ENCODE measurements at places on chromosomes 7 and 10.

DNA sequence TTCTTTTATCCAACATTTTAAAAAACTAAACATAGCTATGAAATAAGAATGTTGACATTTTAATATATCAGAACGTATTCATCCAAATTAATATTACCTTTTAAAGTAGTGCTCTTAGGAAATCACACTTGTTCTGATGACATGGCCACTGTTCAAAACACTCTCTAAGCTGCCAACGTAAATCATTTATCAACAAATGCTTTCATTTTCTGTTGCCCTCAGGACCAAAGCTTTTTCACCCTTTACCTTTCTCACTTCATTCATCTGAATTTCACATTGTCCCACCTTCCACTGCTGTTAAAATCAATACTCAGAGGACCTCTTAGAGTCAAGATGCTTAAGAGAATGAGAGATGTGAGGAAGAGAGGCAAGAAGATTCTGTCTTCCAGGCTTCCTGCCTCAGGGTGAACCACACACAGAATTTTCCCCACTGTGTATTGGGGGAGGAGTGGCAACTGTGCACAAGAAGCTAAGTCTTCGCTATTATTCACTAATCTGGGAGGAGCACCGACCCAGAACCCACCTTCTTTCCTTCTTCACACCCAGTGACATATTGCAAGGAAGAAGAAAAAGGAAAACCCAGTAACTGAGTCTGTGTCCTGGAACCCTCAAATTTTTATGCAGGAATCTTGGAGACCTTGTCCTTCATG lies 21.0 kb downstream of the HIBADH start:
- no peak for DNase-seq

- no peak for DNase-seq
Measured at GRCh38 chr7:76281706-76282343, 20.6 kb upstream of the HSPB1 start.

- no peak for DNase-seq
Measured at GRCh38 chr10:30052062-30052461, 7.3 kb downstream of the JCAD start.

GRCh38 chr7:153472516-153472915 lies 579.7 kb upstream of the DPP6 start:
- DNase-seq, result no peak

- no peak for DNase-seq
Measured at GRCh38 chr7:87110778-87111177, 41.5 kb upstream of the DMTF1 start.

DNA sequence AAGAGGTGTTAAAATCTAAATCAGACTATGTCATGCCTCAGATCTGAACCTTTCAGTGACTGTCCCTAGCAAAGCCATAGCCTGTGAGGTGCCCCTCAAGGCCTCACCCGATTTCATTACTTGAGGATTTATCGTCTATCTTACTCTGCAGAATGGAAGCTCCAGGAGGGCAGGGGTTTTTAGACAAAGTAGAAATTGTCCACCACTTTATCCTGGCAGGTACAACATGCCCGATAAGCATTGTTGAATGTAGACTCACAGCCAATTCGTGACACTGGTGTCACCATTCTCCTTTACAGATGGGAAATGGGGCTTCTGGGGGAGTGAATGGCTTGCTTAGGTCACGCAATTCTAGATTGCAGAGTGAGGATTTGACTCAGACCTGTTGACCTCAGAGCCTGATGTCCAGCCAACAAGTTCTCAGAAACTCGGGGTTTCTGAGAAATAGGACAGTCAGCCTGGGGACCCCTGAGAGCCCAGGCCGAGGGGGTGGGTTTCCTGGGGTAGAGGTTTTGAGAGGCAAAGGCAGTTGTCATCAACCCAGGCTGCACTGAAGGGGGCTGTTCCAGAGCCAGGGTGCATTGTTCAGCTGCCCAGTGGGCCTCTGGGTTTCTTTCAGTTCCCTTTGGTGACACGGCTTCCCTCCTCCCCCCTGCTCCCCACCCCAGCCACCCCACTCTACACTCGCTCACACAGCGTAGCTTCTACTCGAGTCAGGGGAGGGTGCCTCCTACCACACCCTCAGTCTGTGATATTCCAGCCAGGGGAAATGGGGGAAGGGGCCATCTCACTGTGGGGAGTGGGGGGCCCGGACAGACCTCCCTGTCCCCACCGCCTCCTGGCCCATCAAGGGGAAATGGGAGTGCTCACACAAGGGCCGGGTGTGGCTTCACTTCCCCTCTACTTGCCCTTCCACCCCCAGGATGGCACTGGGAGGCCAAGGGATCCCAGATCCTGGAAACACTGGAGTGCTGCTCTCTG lies 3.1 kb upstream of the IRF5 start:
- DNase-seq, result no peak

GRCh38 chr7:41979834-41980307 lies 257.1 kb downstream of the GLI3 start:
- no peak for DNase-seq

GRCh38 chr7:41182782-41183181 lies 520.1 kb downstream of the INHBA start:
- DNase-seq, result no peak

DNA sequence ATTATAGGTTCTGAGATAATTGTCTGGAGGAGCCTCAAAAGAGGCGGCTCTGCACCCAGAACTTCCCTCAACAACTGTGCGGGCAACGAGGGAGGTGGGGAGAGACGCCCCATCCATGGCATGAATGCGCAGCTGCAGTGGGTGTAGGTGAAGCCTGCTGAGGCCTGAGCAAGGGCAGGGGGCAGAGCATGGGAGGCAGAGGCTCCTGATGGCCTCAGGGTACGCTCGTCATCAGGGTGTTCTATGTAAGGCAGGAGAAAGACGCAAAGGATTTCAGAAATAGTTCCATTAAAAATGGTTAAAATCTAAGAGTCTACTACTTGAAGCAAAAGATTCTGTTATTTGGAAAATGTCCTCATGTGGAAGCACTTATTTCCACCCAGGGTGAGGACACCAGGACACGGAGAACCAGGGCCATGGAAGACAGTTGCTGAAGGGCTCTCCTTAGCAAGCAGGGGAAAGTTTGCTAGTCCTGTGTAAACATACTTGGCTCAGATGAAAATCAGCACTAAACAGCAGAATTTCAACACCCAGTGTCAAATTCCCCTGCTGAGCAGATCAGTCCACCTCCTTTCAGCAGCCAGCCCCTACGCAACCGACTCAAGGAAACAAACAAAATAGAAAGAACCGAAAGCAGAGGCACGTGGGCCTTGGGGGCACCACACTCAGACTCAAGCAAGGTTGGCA lies 18.9 kb downstream of the INSIG1 start:
- peak; percentile 78 for DNase-seq

DNA sequence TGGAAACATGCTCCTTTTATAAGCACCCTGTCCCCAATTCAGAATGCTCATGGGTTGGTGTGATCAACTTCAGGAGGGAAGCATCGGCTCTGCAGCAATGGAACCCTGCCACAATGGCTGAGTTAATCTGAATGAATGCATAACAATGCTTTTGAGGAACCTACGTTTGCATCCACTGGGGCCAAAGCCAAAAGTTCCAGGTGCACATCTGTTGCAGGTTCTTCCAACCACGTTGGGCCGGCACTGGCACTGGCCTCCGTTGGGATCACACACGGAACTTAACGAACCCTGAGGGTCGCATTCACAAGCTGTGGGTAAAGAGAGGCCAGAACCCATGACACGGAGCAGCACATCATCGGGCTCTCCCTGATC lies 43.4 kb downstream of the LAMB1 start:
- no peak for DNase-seq

Measured in mesenteric fat pad (tissue), 1 donor.